ENCODE measurements at places on chromosomes 12 and 14. TPM values are rescaled to one million over a fixed set of nuclear protein-coding genes. Genes with fewer than 3 reads are reported as not detected.

The VASH1 gene
- 4.2 TPM for total RNA-seq

The STAC3 gene
- total RNA-seq, result 0.43 TPM

The GZMH gene
- not detected for total RNA-seq

The OR4K1 gene
- not detected for total RNA-seq

The APOF gene
- not detected for total RNA-seq

The TMEM30B gene
- 0.27 TPM for total RNA-seq

The SLC35F4 gene
- total RNA-seq, result not detected

The GUCY2C gene
- not detected for total RNA-seq

The RAB5B gene
- 36.8 TPM for total RNA-seq

The TEX52 gene
- total RNA-seq, result not detected

The CDCA3 gene
- total RNA-seq, result 80.4 TPM

The CMKLR1 gene
- total RNA-seq, result not detected

The RIPK3 gene
- total RNA-seq, result not detected

The NEUROD4 gene
- total RNA-seq, result 0.02 TPM

The ZFP36L1 gene
- total RNA-seq, result 114 TPM

The PITPNM2 gene
- 15.5 TPM for total RNA-seq

The INTS13 gene
- 25.9 TPM for total RNA-seq

The TAS2R42 gene
- not detected for total RNA-seq

The C12orf75 gene
- total RNA-seq, result 123 TPM

The SYNJ2BP gene
- 11.7 TPM for total RNA-seq

The PARP11 gene
- 1.5 TPM for total RNA-seq

The CLEC1B gene
- total RNA-seq, result not detected

The ZNF10 gene
- 0.99 TPM for total RNA-seq

The TARBP2 gene
- total RNA-seq, result 60.8 TPM

The WDR20 gene
- total RNA-seq, result 19.7 TPM

The RD3L gene
- total RNA-seq, result not detected

The CIROP gene
- not detected for total RNA-seq

The ABCC9 gene
- total RNA-seq, result not detected

The OXA1L gene
- 164 TPM for total RNA-seq

The TAS2R7 gene
- not detected for total RNA-seq

The ACSS3 gene
- total RNA-seq, result 0.05 TPM

The PDZRN4 gene
- not detected for total RNA-seq

The GOLGA5 gene
- 27.0 TPM for total RNA-seq

The FAM186B gene
- 0.15 TPM for total RNA-seq

The ZNF268 gene
- 14.0 TPM for total RNA-seq

The ZC3H10 gene
- total RNA-seq, result 3.1 TPM

The FKBP4 gene
- 111 TPM for total RNA-seq

The C12orf54 gene
- total RNA-seq, result not detected

The SERPINA10 gene
- 0.04 TPM for total RNA-seq

The GALNT8 gene
- total RNA-seq, result not detected

The BCL11B gene
- total RNA-seq, result 0.20 TPM

The WSB2 gene
- total RNA-seq, result 69.4 TPM

The RAD52 gene
- total RNA-seq, result 12.8 TPM

The MGP gene
- not detected for total RNA-seq

The MON2 gene
- 14.8 TPM for total RNA-seq

The EIF2S3B gene
- total RNA-seq, result 0.88 TPM

The KERA gene
- total RNA-seq, result not detected

The SH2B3 gene
- total RNA-seq, result 5.8 TPM

The UNG gene
- total RNA-seq, result 88.4 TPM

The ANO4 gene
- not detected for total RNA-seq

The LRP1-AS gene
- not detected for total RNA-seq
